Daoy (cell line): ENCODE measurements at places on chromosomes 2 and 18. TPM values are rescaled to one million over a fixed set of nuclear protein-coding genes. Genes with fewer than 3 reads are reported as not detected.

DNA sequence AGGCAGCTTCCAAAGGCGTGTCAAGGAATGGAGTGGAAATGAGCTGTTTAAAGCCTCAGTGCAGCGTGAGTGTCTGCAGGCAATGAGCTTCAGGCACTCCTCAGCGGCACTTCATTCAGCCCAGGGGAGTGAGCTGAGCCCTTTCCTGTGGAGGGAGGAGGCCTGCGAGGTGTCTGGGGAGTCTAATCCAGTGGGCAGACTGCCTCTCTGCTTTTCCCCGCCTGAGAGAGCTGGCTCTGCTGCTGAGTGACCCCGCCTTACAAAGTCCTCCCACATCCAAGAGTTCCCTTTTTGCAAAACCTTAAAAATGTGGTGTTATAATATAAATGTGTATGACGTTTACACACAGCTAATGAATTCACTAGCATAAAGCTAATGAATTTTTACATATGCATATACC lies 7.0 kb upstream of the LDLRAD4 start:
- no peak for DNase-seq

DNA sequence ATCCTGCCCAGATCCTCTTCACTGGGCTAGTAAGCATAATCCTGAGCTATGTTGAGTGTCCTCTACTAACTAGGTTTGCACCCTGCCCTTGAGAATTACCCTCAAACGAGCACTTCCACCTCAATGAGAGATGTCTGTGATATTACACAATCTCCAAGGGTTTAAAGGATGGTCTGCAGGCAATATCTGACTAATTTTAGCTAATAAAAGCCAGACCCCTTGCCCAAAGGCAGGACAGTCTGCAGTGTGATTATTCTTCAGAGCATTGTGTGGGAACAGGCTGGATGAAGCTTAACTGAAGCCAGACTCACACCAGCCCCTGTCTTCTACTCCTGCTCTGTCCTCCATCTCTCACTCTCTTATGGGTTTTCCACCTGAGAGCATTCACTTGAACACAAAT lies 544.9 kb upstream of the DDX18 start:
- no peak for DNase-seq

DNA sequence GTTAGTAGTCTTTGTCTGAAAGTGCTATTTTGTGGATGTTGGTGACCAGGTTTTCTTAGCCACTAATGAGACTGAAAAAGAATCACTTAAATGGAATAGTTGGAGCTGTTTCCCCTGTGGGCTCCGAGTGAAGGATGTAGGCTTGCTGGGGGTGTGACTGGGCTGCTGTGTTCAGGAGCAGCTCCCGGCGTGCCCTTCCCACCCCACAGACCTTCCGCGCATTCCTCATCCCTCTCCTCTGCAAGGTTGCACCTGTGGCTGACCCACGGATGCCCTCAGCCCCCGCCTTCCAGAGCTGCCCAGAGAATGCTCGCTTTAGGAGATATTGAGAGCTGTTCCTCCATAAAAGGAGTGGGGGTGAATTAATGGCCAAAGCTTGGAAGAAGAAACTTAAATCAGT lies 174.3 kb downstream of the LDLRAD4 start:
- DNase-seq = no peak

DNA sequence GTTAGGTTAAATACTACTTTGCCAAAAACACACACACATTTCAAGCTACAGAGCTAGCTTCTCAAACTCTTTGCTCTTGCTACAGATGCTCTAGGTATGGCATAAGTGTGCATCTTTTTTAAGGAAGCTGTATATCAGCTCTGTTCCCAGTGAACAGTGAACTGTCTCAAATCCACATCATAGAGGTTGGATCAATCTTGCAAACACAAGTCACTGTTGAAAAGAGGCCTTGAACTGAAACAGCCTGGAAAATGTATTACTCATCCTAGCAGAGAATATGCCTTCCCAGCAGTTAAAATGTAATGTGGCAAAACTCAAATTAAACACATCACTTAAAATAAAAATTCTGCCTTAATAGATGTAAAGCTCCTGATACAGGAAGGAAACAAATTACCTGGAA lies 151.8 kb downstream of the WDPCP start:
- no peak for DNase-seq

DNA sequence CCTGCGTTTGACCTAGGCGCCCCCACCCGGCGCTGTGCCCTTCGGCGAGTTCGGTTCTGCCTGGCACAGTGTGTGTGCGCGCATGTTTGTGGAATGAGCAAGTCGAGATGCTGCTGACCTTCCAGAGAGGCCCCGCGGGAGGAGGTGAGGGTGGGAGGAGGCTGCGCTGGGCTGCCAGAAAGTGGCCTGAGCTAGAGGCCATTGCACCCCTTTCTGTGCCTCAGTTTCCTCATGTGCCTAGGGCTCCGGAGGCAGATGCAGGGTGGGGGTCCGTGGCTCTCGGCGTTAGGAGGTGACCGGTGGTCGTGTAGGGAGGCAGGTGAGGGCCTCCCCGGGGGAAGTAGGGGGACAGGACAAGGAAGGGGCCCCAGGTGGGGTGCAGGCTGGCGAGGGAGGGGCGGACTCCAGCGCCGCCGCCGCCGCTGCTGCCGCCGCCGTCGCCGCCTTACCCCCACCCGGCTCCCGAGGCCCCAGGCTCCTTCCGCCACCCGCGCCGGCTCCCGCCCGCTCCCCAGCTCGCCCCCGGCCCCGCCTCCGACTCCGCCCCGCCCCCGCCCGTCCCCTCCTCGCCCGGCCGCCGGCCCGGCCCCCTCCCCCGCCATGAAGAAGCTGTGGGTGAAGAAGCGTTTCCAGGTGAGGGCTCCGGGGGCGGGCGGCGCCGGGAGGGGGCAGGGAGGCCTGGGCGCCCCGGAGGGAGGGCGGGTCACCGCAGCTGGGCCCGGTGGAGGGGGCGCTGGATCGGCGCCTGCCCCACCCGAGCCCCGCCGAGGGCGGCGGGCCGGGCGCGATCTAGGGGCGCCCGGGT lies 7.0 kb downstream of the SPEG start:
- peak; percentile 59 for DNase-seq

DNA sequence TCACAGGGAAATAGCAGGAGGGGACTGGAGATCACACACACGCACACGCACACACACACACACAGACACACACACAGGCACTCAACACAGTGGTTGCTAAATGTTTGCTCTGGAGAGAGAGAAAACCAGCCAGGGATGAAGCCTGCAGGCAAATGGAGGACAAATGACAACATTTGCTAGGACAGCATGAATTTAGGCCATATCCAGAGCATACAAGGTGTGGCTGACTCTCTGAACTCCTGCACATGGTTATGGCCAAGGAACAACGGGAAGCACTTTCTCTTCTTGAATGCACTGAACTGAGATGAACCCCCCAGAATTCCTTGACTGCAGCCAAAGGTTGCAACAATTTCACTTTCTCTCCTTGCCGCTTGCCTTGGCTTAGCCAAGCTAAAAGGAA lies 230.0 kb upstream of the RASGRP3 start:
- DNase-seq = no peak

DNA sequence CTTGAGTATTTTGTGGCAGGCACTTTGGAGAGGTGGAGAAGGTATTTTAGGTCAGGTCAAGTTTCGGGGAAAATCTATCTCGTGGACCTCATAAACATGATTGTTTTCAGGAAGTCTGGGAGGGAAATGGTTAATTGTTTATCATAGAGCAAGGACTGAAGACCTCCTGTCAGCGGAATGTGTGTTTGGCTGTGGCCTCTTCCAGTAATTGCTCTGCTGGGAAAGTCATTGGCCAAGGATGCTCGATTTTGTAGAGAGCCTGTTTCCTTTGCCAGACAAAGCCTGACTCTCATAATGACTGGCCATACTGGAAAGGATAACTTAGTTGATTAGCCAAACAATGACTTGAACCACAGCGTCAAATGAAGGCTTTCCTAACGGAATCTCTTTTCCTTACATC lies 30.0 kb downstream of the IL1R2 start:
- DNase-seq = no peak

DNA sequence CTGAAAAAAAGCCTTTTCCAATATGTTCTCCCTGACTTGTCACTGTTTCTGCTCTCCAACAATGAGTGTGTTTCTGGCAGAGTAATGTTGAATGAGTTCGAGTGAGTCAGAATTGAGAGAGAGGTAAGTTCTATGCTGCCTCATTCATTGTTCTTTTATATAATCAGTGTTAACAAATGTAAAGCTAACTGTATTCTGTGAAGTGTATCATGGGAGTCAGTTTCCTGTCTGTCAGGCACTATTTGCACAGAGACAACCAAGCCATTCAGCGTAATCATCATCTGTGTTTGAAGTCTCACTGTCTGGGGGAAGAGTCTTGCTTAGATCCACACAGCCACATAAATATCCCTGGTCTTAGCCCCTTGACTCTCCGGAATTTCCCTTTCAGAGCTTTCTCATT lies 22.0 kb upstream of the UPP2 start:
- peak; percentile 57 for DNase-seq

GRCh38 chr2:214088536-214088935 lies 322.3 kb upstream of the VWC2L start:
- no peak for DNase-seq

DNA sequence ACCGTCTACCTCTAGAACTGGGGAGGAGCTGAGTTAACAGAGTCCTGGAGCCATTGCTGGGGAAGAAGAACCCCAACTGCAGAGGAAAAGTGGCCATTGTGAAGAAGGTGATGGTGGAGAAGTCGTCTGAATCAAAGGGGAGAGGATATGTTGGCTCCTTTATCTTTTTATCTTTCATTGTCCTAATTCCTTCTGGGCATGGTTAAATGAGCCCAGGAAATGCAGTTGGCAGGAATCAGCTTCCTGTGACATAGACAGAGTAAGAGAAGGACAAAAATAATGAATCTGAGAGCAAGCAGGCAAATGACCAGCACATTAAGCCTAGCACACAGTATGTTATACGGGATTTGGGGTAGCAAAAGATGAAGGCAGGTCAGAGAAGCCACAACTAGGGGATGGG lies 16.0 kb upstream of the ACTR3 start:
- no peak for DNase-seq

DNA sequence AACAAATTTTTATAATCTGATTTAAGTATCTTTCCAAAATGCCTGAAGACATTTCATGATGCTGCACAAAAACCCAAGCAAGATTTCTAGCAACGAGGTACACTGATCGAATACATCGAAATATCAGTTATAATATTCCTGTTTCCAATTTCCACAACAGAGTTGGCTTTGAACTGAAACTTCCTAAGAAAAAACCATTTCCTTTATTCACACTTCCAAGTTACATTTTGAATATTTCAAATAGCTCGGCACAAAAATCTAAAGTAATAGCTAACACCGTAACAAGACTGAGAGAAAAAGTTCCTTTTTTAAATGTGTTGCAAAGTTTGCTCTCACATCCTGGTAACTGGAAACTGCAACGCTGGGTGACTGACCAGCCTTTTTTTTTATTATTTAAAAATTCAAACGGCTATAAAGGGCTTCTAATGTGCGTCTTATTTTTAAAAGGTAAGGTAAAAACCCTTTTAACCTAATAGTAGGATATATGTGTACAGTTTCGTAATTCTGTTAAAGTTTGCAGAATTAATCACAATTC lies 1.7 kb downstream of the HNRNPLL start:
- no peak for DNase-seq

DNA sequence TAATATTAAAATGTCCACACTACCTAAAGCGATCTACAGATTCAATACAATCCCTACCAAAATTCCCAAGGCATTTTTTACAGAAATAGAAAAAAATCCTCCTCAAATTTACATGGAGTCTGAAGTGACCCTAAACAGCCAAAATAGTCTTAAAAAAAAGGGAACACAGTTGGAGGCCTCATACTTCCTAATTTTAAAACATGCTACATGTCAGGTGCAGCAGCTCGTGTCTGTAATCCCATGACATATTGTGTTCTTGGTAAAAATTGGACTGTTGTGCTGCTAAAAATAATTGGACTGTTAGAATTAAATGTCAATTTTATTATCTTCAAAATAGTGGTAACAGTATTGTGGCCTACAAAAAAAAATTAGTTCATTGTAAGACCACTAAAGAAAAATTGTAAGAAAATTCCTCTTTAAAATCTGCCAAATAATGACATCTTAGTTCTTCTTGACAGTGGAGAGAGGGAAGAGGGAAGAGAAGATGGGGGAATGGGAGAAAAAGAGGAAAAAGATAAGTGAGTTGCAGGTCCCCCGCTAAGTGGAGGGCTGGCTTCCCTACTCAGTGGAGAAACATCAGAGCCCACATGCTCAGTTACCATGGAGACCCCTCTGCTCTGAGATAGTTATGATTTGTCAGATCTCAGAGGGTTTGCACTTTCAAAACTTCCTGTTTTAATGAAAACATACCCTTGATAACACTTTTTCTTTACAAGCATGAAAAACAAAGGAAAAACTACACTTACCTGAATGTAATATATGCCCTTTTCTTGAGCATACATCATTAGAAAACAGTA lies 46.5 kb downstream of the UNC50 start:
- no peak for DNase-seq

- no peak for DNase-seq
These were observed 1233.6 kb upstream of the TMEFF2 start for GRCh38 chr2:193428336-193428818.

- DNase-seq = no peak
These were observed 108.5 kb upstream of the CYRIA start for GRCh38 chr2:16774091-16774490.

- no peak for DNase-seq
These were observed 755.4 kb upstream of the VRK2 start for GRCh38 chr2:57291209-57291608.

DNA sequence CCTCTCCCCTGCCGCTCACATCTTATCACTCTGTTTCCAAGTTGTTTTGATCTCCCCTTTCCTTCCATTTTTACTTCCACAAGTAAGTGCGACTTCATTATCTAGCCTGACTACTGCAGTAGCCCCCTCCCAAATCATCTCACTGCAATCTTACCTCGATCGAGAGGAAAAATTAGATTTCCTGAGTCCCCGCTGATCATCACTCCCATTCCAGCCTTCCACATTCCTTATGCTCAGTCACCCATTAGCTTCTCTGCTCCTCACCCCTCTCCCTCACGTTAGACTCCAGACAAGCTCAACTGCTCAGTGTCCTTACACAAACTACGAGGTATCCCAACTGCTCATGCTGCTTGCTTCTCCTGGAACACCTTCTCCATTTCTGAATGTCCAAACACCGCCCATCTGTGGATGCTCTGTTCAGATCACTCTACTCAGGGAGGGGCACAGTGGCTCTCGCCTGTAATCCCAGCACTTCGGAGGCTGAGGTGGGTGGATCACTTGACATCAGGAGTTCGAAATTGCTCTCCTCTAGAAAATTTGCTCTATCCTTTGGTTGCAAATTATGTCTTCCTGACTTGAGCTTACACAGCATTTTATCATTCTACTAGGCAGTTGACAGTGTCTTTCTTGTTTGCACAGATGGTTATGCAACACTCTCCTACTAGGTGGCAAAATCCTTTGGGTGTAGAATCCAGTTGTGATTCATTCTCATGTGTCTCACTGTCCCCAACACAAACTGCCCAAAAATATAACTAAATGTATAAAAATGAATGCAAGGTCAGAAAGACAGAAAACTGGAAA lies 96.5 kb downstream of the INO80D start:
- DNase-seq = no peak

- DNase-seq = peak; percentile 72
These were observed 69.5 kb downstream of the ANTXR1 start for GRCh38 chr2:69082430-69082997.

- DNase-seq = no peak
These were observed 19.5 kb downstream of the CXCR4 start for GRCh38 chr2:136098441-136098840.

MYOM1 gene
- not detected in 2 replicates for total RNA-seq

MAP3K19 gene
- total RNA-seq = not detected in 2 replicates

SNED1 gene
- total RNA-seq = 0.06 and 3.2 TPM in 2 replicates

MC2R gene
- total RNA-seq = not detected in 2 replicates

GNAL gene
- total RNA-seq = 0.74 and 0.97 TPM in 2 replicates
